ENCODE measurements at places on chromosomes 7 and 10. TPM values are rescaled to one million over a fixed set of nuclear protein-coding genes. Genes with fewer than 3 reads are reported as not detected.

The SFTPA1 gene
- polyA plus RNA-seq = not detected

The CPEB3 gene
- 3.9 TPM for polyA plus RNA-seq

The GNGT1 gene
- polyA plus RNA-seq = not detected

The SIRT1 gene
- 56.6 TPM for polyA plus RNA-seq

The CPA4 gene
- polyA plus RNA-seq = 0.44 TPM

The CCDC186 gene
- 28.1 TPM for polyA plus RNA-seq

The ANKRD2 gene
- 0.93 TPM for polyA plus RNA-seq

The SCRN1 gene
- 71.0 TPM for polyA plus RNA-seq

All from right renal pelvis (tissue), 4 donors.